ENCODE measurements at places on chromosomes 2 and 18.

GRCh38 chr2:70094978-70095719, 7.9 kb downstream of the PCBP1 start:
- DNase-seq, result peak; percentile 58

GRCh38 chr2:163775304-163775703, 39.5 kb upstream of the FIGN start:
- no peak for DNase-seq

DNA sequence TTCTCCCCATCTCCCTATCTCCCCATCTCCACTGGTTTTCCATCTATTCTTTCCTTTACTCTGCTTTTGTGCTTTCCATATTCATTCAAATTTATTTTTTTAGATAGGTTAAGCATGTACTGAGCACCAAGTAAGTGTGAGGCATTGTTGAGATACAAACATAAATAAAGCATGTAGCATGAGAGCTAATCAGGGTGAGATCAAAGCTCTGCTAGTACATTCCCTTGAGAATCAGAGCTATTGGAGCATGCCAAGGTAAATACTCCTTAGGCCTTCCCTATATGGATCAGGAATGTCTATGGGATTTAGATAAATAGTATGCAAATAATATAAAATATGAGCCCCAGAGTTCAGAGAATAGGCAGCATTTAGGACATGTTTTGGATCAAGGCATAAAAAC, 25.3 kb downstream of the BABAM2 start:
- DNase-seq, result no peak

DNA sequence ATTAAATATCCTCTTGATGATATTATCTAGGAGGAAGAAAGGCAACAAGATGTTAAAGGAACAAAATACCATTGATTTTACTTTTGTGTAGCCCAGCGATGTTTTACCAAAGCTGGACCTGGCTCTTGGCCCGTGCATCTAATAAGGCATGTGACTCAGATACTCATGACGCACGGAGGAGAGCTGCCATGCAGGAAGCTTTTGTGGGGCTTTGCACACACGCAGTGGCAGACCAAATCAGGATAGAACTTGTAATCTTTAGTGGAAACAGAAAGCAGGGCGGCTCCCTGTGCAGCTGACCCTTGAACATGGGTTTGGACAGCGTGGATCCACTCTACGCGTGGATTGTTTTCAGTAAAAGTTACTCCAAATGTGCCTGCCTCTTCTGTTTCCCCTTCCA, 190.0 kb downstream of the NAPG start:
- DNase-seq, result no peak

DNA sequence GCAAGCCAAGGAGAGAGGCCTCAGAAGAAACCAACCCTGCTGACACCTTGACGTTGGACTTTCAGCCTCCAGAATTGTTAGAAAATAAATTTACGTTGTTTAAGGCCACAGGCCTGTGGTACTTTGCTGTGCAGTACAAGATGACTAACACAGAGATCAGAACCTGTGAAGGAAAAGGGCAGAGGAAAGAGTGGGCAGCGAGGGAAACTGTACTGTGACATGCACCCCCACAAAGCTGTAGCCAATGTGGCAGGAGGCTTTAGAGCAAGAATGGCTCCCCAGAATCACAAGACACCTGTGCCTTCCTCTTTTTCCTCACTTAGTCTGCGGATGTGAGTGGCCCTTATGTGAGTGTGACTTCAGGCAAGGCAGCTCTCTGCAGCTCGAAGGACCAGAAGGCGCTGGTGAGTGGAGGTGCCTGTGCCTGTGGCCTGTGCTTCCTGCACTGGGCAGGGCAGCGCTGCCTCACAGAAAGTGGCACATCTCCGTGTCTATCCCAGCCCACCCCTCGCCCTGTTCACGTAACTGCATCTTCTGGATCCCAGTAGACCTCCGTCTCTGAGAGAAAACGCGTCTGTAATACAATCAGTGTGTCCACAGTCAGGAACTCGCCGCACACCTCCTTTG, 89.5 kb downstream of the MRPS9 start:
- no peak for DNase-seq

- no peak for DNase-seq
Measured at GRCh38 chr2:32632089-32632488, 4.2 kb downstream of the TTC27 start.

- no peak for DNase-seq
Measured at GRCh38 chr2:10397297-10397875, 50.7 kb downstream of the ODC1 start.

GRCh38 chr2:11097038-11097720, 58.1 kb upstream of the SLC66A3 start:
- DNase-seq, result no peak

DNA sequence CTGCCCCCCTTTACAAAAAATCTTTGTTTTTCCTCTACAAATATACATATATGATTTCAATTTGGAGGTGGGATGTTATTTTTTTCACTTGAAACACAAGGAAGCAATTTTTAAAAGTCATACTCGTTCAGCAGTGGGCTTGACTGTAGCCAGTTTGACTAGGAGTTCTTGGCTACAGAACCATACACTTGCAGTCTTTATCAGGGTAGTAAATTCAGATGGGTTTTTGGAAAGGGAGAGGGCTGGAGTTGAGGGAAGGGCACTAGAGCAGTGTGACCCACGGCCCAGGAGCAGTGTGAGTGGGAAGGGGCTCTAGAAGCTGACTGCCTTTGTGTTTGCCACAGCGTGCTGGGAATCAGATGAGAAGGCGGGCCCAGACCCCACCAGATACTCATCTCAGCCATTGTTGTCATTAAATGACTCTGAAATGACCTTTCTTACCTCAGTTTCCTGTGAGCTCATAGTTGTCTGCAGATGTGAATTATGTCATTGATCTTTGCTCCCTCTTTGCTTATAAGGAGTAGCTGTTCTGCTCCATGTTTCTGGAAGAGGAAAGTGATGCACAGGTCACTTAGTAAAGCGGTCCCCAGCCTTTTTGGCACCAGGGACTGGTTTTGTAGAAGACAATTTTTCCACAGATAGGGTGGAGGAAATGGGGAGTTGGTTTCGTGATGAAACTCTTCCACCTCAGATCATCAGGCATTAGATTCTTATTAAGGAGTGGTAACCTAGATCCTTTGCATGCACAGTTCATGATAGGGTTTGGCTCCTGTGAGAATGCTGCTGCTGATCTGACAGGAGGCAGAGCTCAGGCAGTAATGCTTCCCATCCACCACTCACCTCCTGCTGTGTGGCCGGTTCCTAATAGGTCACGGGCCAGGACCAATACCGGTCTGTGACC, 116.8 kb downstream of the SPTBN1 start:
- DNase-seq, result no peak

DNA sequence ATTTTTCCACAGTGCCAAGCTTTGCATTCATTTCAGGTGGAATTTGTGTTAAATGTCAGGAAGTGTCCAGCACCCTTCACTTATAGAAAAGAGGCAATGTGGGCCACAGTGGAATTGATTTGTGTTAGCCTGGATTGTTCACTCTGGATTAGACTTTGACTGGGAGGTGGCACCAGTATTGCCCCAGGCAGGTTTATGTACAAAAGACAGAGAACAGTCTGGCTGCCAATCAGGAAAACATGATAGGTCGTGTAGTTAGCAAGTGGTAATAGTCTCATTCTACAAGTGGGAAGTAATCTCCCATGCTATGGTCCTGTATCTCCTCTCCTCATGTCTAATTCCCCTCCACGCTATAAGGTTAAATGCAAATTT, 45.6 kb downstream of the RAB27B start:
- no peak for DNase-seq

- DNase-seq, result no peak
Measured at GRCh38 chr2:200585730-200586643, at the start of gene AOX1. TSS of gene AOX1 (plus strand) at chr2:200586014. CDS start at chr2:200586109, 95 bp downstream.

DNA sequence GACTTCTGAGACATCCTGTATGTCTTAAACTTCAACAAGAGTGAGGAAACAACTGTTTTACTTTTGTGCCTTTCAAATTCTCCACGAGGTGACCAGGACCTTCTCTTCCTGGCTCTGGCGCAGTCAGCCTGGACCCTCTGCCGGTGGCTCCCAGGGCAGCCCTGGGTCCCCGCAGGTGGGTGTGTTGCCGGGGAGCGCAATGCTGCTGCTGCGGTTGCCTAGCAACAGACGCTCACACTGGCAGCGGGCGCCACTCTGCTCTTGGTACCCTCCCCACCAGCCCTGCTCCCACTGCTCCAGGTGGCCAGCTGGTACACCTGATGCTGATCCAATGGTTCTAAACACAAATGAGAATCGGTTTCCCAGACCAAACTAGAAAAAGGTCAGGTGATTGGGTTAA, 58.7 kb downstream of the GNAL start:
- no peak for DNase-seq

DNA sequence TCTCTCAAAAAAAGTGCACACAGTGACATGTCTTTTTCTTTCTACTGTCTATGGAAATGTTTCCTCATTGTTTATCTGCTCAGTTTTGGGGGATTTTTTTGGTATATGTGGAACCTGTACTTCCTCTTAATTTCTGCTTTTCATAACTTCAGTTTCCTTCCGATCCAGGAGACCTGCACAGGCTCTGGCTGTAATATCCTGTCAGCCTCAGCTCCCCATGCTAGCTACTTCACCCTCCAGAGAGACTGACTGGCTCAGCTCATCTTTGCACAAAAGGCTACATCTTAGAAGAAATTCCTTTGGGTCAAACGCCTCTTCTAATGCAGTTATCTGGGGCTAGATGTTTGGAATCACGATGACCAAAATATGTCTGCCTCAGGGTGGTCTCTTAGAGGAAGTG, 378.4 kb downstream of the RND3 start:
- DNase-seq, result no peak

- no peak for DNase-seq
Measured at GRCh38 chr2:189076572-189076971, 102.4 kb downstream of the COL3A1 start.

GRCh38 chr2:5203134-5203755, 488.9 kb upstream of the SOX11 start:
- no peak for DNase-seq

DNA sequence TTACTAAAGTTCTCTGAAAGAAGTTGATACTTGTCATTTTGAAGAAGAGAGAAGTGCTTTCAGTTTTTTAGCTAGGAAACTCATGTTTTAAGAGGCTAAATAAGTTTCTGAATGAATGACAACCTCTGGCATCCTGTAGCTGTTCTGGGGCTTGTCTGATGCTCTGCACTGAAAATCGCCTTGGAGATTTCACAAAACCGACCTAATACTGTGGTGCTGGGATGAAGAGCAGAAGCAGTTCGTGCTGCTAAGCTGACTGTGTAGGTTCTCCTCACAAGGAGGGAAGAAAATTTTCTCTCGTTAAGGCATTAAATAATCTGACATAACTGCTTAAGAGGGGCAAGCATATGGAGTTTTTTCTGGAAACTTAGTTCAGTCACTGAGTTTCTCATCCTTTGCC, 193.2 kb downstream of the LTBP1 start:
- DNase-seq, result no peak

DNA sequence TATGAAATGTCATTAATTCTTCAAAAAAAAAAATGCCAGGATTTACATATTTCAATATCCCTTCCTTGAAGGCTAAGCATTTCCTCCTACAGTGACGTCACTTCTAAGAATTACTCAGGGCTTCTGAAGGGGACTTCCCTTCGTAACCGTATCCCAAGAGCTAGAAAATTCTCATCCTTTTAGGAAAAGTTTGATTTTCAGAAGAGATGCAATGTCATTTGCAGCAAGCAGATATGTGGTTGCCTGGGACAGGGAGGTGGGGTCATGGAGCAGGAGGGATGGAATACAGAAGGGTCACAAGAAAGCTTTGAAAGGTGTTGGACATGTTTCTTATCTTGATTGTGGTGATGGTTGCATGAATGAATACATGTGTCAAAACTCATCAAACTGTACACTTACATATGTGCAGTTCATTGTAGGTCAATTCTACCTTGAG, 97.0 kb upstream of the ATL2 start:
- DNase-seq, result no peak

DNA sequence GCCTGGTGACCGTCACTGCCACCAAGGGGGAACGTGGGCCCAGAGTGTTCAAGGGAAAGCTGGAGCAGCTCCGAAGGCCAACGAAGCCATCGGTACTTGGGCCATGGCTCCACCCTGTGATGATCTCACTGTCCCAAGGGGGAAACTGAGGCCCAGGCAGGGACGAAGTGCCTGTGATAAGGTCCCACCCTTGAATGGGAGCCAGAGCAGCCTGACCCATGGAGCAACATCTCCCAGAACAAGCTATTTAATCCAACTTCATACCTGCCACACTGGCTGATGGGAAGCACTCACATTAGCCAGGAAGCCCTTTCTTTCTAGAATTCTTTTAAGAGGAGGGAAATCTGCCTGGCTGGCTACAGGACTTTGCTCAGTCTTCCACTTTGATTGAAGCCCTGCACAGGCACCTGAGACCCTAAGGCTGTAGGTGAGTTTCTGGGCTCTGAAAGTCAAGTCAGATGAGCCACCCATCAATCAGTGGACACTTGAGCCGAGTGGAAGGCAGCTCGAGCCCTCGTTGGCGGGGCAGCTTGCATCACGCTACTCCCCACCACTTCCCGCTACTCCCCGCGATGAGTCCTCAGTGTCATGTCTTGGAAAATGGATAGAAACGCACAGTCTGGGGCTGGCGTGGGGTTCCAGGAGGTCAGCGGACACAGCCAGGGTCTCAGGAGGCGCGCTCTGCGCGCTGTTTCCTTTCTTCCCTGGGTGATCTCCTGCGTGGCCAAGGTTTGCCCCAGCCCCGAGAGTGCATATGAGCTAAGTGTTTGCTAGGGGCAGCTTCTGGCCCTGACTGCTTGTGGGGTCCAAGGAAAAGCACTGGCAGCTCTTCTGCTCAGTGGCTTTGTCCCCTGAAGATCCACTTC, 2.5 kb upstream of the HS6ST1 start:
- DNase-seq, result no peak

DNA sequence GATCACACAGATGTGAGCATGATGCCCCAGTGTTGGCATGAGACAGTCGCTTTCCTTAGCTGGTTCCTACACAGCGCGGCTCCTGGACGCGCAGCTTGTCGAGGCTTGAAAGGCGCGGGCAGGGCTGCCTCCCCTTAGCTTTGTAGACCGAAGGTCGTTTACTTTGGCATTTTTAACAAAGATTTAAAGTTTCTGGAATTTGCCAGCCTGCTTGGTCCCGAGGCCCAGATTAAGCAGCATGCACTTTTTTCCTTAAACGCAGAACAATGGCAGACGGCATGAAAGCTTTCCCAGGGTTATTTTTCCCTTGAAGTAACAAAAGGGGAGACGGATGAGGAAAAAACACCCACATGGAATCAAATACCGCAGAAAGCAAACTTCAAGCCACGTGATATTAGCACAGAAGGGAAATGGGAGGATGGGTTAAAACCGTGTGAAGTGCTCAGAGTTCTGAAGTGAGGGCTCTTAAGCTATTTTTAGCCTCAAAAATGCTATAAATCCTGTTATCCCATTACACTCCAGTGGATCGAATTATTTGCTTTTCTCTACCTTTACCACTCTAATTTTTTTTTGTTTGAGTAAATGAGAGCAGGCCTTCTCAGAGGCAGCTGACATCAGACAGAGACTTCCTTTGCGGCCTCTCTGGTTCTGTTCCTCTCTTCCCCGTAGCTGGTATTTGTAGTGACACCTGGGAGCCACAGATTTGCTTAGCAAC, 55.7 kb downstream of the NPAS2 start:
- no peak for DNase-seq

- DNase-seq, result no peak
Measured at GRCh38 chr2:129428086-129428660, 551.3 kb upstream of the RAB6C start.

- DNase-seq, result no peak
Measured at GRCh38 chr2:101559551-101559950, 84.6 kb upstream of the RFX8 start.

- DNase-seq, result no peak
Measured at GRCh38 chr2:100260712-100261620, 61.3 kb downstream of the LONRF2 start.

GRCh38 chr2:121008975-121009374, 273.3 kb downstream of the GLI2 start:
- DNase-seq, result no peak

All from GM19239 (cell line).